ENCODE measurements at places on chromosomes 7 and 10.
A peak's percentile ranks its signal among the peaks of the same experiment; 100 is the strongest.

DNA sequence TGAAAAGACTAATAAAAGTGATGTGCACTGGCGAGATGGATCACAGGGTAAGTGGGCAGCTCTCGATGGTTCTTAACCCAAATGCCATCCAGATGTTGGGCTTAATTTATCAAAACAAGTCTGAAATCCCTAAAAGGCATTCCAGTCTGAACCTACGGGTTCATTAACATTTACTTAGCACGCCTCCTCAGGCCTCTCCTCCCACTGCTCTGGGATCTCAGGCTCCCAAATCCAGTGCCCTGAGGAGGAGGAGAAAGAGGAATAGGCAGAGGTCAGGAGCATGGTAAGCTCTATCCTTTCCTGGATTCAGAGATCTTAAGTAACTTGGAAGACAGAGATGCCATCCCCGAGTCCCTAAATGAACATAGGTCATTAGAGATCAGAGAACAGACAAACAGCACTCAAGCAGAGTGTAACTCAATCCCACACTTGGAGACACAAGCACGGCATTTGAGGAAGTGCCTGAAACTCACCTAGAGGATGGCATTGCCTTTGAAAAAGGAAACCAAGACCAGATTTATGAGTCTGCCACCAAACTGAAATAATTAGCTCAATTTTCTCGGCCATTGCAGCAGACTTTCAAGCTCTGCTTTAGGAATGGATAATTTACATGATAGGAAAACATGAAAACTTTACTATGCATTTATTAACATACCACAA is 140.9 kb downstream of the CXCL12 start:
- no peak for DNase-seq

GRCh38 chr10:115118346-115118745 is 25.2 kb downstream of the ATRNL1 start:
- DNase-seq: no peak

- no peak for DNase-seq
These were observed 675.0 kb downstream of the CNTNAP2 start for GRCh38 chr7:146791344-146792285.

- no peak for DNase-seq
These were observed 33.3 kb upstream of the SH2B2 start for GRCh38 chr7:102253066-102253972.

DNA sequence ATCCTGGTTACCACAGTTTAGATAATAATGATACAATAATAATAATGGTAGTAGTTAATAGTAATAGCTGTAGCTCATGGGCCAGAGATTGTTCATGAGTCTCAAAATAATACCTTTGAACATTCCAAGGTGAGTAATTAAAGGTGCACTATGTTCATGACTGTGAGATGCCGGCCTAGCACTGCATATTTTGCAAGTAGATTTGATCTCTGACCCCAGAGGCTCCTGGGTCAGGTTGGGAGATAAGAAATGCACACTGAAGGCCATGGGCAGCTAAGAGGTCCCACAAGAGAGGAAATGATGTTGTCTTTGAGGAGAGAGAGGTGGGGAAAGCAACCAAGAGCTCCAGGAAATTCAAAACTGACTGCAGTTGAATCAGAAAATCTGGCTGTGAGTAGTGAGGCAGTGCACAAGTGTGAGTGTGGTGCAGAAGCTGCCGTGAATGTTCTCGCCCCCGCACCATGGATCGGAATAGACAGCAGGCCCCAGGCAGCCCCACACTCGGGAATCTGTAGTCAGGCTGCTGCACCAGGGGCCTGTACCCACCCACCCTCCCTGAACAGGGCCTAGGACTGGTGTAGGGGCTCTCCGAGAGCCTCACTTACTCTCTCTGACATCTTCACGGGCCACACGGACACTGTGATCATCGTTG is 11.9 kb downstream of the CPXM2 start:
- DNase-seq: no peak

DNA sequence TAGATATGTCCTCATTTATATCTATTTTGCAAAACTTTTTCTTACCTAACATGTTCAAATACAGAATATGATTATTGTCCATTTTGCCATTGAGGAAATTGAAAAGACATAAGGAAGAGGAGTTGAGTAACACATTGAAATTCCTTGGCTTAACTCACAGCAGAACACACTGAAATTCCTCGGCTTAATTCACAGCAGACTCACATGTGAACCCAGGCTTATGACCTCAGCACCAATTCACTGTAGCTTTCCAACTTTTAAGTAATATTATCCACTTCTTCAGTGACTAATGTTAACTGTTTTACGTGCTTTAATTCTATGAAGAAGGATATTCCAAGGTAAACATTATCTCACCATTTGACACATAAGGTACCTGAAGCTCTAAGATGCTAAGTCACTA is 597.5 kb upstream of the PFKP start:
- DNase-seq: no peak

- DNase-seq: no peak
These were observed 162.5 kb upstream of the LYZL2 start for GRCh38 chr10:30792025-30792424.

GRCh38 chr10:26194275-26194674 is 22.3 kb upstream of the GAD2 start:
- DNase-seq: no peak

GRCh38 chr10:88642209-88642608 is 22.0 kb upstream of the LIPF start:
- DNase-seq: no peak

DNA sequence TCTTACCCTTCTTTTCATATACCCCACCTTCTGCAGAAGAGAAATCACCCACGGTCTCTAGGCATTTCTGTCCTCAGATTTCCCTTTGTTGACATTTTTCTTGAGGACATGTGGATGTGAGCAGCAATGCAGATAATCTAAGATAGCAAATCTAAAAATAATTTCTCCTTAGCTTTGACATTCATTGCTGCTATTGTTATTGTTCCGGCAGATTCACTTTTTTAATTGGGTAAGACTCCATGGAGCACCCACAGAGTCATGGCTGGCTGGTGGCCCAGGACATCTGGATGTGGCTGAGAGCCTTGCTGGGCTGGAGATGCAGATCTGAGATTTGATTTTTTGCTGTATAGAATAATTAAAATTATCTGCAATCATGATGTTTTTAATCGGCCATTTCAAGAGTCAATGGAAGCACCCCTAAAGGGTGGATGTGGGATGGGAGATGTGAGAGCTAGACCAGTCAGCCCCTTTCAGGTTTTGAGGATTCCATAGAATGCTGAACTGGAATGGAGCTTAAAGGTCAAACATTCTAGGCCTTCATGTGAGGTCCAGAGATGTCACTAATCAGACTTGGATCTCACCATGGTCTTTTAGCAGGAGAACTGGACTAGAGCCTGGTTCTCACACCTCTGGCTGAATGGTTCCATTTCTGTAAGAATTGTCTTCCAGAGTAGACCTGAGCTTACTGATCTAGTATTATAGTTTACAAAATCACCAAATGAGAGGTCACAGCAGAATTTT is 37.5 kb downstream of the TAS2R41 start:
- no peak for DNase-seq

- DNase-seq: peak; percentile 62
These were observed 212.8 kb downstream of the MAD1L1 start for GRCh38 chr7:2019711-2020511.

- DNase-seq: no peak
These were observed 340.0 kb upstream of the MEOX2 start for GRCh38 chr7:16026253-16027020.

DNA sequence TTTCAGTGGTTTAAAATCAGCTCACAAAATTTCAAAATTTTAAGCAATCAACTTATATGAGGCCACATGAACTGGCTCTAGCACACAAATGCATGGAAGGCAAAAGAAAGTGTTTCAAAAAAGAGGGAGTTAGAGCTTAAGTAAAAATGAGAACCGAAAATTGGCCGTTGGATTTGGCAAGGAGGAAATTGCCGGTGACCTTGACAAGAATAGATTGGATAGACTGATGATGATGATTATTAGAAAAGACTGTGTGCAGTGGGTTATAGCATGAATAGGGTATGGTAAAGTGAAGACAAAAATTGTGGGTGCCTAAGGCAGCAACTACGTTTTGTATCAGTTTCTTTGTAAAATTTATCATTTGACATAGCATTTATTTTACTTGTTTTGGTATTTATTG is 175.7 kb downstream of the SEMA3D start:
- no peak for DNase-seq

DNA sequence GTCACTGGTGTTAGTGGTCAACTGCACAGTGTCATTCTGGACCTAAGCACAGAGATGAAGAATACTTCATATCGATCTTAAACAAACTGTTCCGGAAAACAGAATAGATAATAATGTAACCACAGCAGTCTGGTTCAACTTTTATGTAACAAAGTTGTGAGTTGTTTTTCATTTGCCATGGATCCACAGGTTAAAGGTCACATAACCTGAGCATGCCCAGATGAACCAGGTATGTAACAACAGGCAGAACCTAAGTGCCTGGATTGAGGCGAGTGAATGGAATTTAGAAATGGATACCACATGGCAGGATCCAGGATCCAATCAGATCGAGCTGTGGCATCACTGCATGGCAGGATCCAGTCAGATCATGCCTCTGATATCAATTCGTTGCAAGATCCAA is 87.1 kb downstream of the CLEC2L start:
- DNase-seq: no peak

- no peak for DNase-seq
These were observed 507 bp downstream of the STN1 start for GRCh38 chr10:103917302-103918052.

DNA sequence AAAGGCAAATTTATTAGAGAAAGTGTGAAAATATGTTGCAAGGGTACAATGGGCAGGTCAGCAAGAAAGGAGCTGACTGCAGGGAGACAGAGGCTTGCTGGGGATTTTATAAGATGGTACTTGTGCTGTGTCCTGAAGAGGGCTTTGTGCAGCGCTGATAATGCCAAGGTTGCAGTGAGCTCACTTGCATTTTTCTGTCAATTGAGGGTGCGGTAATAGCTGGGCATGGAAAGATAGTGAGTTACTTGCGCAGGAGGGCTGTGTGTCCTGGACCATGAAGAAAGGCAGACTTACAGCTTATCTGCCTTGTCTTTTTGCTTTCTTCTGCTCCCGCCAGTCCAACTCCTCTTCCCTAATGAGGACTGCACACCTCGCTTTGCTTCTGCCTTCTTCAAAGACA is 12.5 kb downstream of the CDC123 start:
- DNase-seq: no peak

Measured in activated T-cell treated with anti-CD3 and anti-CD28 coated beads, Interleukin-2, amount 50 U/mL, for 24 hours (primary cell).